ENCODE measurements at places on chromosomes 1 and 21. TPM values are rescaled to one million over a fixed set of nuclear protein-coding genes. Genes with fewer than 3 reads are reported as not detected.

LAD1 gene
- polyA plus RNA-seq, result 18.9 TPM

COL8A2 gene
- polyA plus RNA-seq, result 0.95 TPM

FCGR3A gene
- 0.10 TPM for polyA plus RNA-seq

GSTM1 gene
- not detected for polyA plus RNA-seq

C1orf115 gene
- polyA plus RNA-seq, result 2.5 TPM

ZBED6 gene
- polyA plus RNA-seq, result 1.9 TPM

MYOM3 gene
- polyA plus RNA-seq, result not detected

SF3B4 gene
- 84.0 TPM for polyA plus RNA-seq

CFAP45 gene
- polyA plus RNA-seq, result 0.36 TPM

PCP4 gene
- polyA plus RNA-seq, result 7.3 TPM

PRAMEF18 gene
- polyA plus RNA-seq, result not detected

OR2AK2 gene
- polyA plus RNA-seq, result not detected

CELA2A gene
- polyA plus RNA-seq, result not detected

CRYBG2 gene
- polyA plus RNA-seq, result 17.6 TPM

LMX1A gene
- not detected for polyA plus RNA-seq
